ENCODE measurements at places on chromosomes 11 and 22. TPM values are rescaled to one million over a fixed set of nuclear protein-coding genes. Genes with fewer than 3 reads are reported as not detected.
A peak's percentile ranks its signal among the peaks of the same experiment; 100 is the strongest.

TEX12 gene
- total RNA-seq: 0.32 TPM

SYCE3 gene
- total RNA-seq: 3.8 TPM

FAM111B gene
- total RNA-seq: 32.3 TPM

SERPIND1 gene
- not detected for total RNA-seq

UBQLNL gene
- 0.11 TPM for total RNA-seq

DDIAS gene
- 16.9 TPM for total RNA-seq

DNA sequence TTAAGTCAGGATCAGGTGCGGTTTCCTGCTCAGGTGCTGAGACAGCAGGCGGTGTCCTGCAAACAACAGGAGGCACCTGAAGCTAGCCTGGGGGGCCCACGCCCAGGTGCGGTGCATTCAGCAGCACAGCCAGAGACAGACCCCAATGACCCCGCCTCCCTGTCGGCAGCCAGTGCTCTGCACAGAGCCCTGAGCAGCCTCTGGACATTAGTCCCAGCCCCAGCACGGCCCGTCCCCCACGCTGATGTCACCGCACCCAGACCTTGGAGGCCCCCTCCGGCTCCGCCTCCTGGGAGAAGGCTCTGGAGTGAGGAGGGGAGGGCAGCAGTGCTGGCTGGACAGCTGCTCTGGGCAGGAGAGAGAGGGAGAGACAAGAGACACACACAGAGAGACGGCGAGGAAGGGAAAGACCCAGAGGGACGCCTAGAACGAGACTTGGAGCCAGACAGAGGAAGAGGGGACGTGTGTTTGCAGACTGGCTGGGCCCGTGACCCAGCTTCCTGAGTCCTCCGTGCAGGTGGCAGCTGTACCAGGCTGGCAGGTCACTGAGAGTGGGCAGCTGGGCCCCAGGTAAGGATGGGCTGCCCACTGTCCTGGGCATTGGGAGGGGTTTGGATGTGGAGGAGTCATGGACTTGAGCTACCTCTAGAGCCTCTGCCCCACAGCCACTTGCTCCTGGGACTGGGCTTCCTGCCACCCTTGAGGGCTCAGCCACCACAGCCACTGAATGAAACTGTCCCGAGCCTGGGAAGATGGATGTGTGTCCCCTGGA lies at the start of gene MYO7A:
Gene MYO7A (plus strand): TSS at position 327 of the 772 bp plus-strand sequence. CDS start 2,389 bp downstream, outside the sequence.
- peaks cover 3% of the 10 kb centered on the region for H3K27me3 ChIP-seq
- peaks cover 5% of the 10 kb centered on the region for H3K4me1 ChIP-seq
- no peaks in the 10 kb centered on the region for H3K36me3 ChIP-seq
- H3K27ac ChIP-seq: peak within 1 kb of the TSS; percentile 25
- H3K4me3 ChIP-seq: peak within 1 kb of the TSS; percentile 39
- DNase-seq: no peak

DNA sequence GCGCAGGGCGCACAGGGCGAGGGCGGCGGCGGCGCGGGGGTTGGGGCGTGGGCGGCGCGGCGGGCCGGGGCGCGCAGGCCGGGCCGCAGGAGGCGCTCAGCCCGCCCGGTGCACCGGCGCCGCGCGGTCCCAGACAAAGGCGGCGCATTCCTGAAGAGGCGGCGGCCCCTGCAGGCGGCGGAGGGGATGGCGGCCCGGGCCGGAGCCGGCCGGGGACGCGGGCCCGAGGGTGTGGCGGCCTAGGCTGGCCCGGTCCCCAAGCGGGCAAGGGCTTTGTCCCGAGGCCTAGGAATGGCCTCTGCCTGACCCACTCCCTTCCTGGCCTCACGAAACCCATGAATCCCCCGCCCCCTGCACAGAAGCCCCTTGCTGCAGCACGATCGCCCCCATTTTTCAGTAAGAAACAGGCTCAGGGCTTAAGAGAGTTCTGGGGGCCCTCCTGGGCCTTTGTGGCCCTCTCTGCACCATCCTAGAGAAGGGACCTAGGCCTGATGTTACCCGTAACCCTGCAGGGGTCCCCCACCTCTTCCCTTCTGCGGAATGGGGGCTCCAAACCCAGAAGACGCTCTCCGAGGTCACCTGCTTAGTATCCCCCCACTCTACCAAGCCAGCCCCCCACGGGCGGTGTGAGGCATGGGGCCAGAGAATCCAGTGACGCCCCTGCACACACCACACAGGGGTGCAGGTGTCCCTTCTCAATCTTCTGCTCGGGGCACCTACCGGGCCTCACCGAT lies at the start of gene RTN4R:
Gene RTN4R (minus strand): TSS at position 40 of the 734 bp plus-strand sequence. CDS start 226 bp downstream, outside the sequence.
- H3K4me1 ChIP-seq: no peaks in the 10 kb centered on the region
- H3K4me3 ChIP-seq: peak within 1 kb of the TSS; percentile 50
- DNase-seq: peak; percentile 76
- H3K27ac ChIP-seq: no peak within 1 kb of the TSS

- H3K27ac ChIP-seq: no peak overlapping the region
- H3K4me1 ChIP-seq: no peaks in the 10 kb centered on the region
- H3K27me3 ChIP-seq: peaks cover 4% of the 10 kb centered on the region
These were observed 301.8 kb upstream of the SORL1-AS1 start for GRCh38 chr11:121754598-121754997.

DNA sequence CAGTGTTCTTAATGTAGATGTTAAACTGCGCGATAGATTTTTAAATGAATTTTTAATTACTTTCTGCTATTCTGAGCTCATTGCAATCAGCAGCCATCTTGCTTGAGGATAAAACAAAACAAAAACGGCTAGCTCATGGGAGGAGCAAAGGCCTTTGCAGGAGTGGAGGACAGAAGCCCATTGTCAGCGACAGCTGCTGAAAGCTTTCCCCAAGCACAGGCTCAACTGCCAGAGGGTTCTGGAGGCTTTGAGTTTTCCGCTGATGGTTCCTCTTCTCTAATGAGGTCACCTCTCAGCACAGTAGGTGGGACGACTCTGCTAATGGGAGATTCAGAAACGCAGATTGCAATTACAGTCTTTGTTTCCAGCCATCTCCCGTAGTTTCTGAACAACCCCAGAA lies 167.1 kb upstream of the TTC12 start:
- peaks cover 7% of the 10 kb centered on the region for H3K27me3 ChIP-seq
- no peak for DNase-seq
- H3K4me1 ChIP-seq: no peaks in the 10 kb centered on the region
- H3K4me3 ChIP-seq: no peak overlapping the region
- H3K36me3 ChIP-seq: no peaks in the 10 kb centered on the region
- no peak overlapping the region for H3K27ac ChIP-seq

GRCh38 chr11:58575377-58576020 lies at the start of gene LPXN:
Gene LPXN (minus strand): TSS chr11:58575856. CDS start chr11:58575772, 84 bp downstream.
- peaks cover 40% of the 10 kb centered on the region for H3K36me3 ChIP-seq
- H3K27me3 ChIP-seq: no peaks in the 10 kb centered on the region
- H3K4me1 ChIP-seq: peaks cover 36% of the 10 kb centered on the region
- H3K4me3 ChIP-seq: peak within 1 kb of the TSS; percentile 89
- peak within 1 kb of the TSS; percentile 96 for H3K27ac ChIP-seq
- peak; percentile 60 for DNase-seq

GRCh38 chr22:49934891-49935557 lies 16.6 kb downstream of the CRELD2 start:
- H3K4me3 ChIP-seq: peak overlapping the region; percentile 66
- peaks cover 54% of the 10 kb centered on the region for H3K4me1 ChIP-seq
- no peaks in the 10 kb centered on the region for H3K27me3 ChIP-seq

DNA sequence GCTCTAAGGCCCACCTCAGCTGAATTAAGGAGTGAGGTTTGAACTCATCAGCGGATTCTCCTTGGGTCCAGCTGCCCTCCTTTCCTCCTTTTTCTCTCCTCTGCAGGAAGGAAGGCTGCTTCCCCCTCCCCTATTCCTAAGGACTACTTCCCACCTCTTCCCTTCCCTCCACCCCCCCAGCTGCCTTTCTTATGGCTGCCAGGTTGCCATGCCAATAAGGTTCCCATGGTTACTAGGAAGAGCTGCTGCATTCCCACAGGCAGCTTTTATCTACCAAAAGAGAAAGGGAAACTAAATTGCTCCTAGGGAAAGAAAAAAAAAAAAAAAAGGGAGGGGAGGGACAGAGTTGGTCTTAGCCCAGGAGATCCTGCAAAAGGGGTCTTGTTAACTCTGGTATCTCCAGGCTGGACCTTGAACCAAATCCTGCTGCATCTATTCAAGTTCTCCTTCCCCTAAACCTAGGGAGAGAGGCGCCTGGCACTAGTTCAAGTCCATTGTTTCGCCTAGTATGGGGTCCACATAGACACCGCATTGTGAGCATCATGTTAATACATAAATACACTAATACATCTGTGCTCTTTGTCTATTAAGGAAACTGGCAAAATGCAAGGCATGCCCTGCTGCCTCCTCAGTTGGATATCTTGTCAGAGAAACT lies 21.2 kb upstream of the FEZ1 start:
- DNase-seq: no peak
- no peak overlapping the region for H3K27ac ChIP-seq
- H3K27me3 ChIP-seq: no peaks in the 10 kb centered on the region
- peaks cover 41% of the 10 kb centered on the region for H3K4me1 ChIP-seq

DNA sequence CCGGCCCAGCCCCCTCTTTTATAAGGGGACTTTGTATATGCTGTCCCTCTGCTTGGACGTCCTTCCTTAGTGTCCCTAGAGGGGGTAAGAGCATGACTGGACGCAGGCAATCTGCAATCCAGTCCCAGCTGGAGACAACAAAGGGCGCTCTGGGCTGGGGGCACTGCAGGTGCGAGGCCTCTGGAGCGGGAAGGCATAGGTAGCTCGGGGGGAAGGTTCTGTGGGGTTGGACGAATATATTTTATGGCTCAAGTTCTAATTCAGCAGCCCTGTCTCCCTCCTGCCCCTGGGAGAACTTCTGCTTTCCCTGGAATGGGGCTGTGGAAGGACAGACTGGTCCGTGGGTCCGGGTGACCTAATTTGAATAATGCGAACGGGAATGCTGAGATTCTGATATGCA lies 40.0 kb downstream of the KCNJ4 start:
- H3K27ac ChIP-seq: no peak overlapping the region
- DNase-seq: no peak
- peaks cover 3% of the 10 kb centered on the region for H3K4me1 ChIP-seq
- no peak overlapping the region for H3K4me3 ChIP-seq
- H3K36me3 ChIP-seq: no peaks in the 10 kb centered on the region
- H3K27me3 ChIP-seq: no peaks in the 10 kb centered on the region

DNA sequence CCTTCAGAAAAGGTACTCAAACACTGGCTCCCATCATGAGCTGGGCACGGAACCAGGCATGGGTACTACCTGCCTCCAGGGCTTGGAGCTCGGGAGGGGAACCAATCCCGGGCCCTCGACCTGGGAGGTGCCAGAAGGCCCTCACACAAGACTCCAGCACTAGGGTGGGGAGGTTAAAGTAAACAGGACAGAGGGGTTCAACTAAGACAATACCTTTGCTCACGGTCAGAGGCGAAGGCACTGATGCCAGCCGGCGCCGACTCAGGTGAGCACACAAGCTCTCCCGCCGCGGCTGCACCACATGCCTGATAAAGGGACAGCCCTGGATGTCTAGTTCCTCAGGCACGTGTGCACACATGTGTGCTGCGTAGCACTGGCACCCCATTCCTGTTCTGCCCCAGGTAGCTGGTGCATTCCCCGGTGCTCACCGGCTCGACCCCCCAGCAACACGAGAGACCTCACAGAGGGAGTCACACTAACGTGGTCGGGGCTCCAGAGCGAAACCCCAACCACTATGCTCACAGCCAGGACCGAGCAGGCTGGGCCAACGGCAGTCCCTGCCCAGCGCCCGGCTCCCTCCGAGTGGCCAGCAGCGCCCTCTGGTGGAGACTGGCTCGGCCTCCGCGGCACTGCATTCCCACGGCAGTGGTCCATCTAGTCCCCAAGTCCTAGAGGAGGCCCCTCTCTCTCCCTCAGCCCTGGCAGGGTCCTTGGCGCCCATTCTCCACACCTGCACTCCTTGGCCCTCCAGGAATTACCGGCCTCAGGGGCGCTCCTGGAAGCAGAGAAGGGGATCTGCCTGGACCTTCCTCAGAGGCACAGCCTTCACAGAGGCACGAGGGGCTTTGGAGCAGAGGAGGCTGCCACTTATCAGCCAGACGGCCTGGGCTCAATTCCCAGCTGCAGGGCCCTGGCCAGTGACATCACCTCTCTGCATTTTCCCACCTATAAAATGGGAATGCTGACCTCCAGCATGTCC lies 28.8 kb upstream of the MOB2 start:
- peak; percentile 88 for DNase-seq
- no peaks in the 10 kb centered on the region for H3K36me3 ChIP-seq
- no peak overlapping the region for H3K4me3 ChIP-seq
- no peaks in the 10 kb centered on the region for H3K27me3 ChIP-seq

- H3K36me3 ChIP-seq: peaks cover 1% of the 10 kb centered on the region
- H3K27ac ChIP-seq: peak overlapping the region; percentile 75
- H3K27me3 ChIP-seq: peaks cover 2% of the 10 kb centered on the region
- peaks cover 25% of the 10 kb centered on the region for H3K4me1 ChIP-seq
- H3K4me3 ChIP-seq: no peak overlapping the region
- peak; percentile 46 for DNase-seq
These were observed 197.8 kb upstream of the SORL1-AS1 start for GRCh38 chr11:121650351-121651256.

GRCh38 chr11:77471558-77472193 lies 2.2 kb downstream of the PAK1 start:
- H3K27ac ChIP-seq: no peak overlapping the region
- H3K4me3 ChIP-seq: no peak overlapping the region
- no peaks in the 10 kb centered on the region for H3K36me3 ChIP-seq
- DNase-seq: peak; percentile 53

DNA sequence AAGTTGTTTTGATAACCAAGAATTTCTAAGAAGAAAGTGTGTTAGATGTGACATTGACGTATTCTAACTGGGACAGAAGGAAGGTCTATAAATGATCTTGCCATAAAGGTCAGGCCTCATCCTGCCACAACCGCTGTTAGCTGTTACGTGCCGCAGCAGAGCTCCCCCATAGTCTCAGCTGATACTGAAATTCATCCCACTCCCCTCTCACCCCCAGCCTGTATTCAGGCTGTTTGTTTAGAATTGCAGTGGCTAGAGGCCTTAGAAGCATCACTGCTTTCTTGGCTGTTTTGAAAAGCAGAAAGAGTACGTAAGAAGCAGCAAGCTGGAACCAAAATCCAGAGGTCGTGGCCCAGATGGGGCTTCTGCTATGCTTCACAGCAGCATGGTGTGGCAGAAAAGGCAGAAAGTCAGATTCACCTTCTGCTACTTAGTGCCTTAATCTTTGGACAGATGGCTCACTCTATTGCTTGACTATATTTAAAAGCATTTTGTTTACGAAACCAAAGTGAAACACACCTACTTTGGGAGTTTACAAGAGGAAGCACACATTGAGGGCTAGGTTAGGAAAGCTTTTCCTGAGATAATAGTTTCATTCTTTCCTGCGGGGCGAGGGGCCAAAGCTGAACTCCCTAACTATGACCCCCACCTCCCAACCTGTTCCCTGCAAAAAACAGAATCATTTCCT lies 950 bp upstream of the LAYN start:
- peak; percentile 57 for DNase-seq
- H3K36me3 ChIP-seq: no peaks in the 10 kb centered on the region
- peaks cover 51% of the 10 kb centered on the region for H3K27me3 ChIP-seq
- peaks cover 27% of the 10 kb centered on the region for H3K4me1 ChIP-seq
- H3K4me3 ChIP-seq: peak overlapping the region; percentile 34

DNA sequence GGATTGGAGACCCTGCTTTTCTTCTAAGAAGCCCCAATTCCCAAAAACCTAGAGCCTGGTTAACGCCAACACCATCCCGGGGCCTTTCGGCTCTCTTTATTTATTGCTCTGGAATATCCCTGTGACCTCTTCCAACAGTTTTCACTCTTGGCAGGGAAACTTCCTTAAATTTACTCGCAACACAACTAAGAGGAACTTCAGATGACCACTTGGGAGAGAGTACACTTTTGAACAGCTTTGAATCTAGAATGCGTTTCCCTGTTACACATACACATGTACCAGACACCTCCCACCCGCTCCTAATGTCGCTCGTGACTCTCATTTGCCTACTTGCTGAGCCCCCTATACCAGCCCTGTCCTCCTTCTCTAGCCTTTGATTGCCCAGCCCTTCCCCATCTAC lies 19.4 kb downstream of the TUBA8 start:
- no peak overlapping the region for H3K4me3 ChIP-seq
- peaks cover 5% of the 10 kb centered on the region for H3K36me3 ChIP-seq
- H3K4me1 ChIP-seq: no peaks in the 10 kb centered on the region
- no peaks in the 10 kb centered on the region for H3K27me3 ChIP-seq
- no peak overlapping the region for H3K27ac ChIP-seq

Measured in activated CD4-positive, alpha-beta T cell treated with anti-CD3 and anti-CD28 coated beads for 36 hours (primary cell).